ENCODE measurements at places on chromosomes 1 and 21.

GRCh38 chr1:38524025-38524641 lies 335.4 kb downstream of the RRAGC start:
- DNase-seq = no peak

DNA sequence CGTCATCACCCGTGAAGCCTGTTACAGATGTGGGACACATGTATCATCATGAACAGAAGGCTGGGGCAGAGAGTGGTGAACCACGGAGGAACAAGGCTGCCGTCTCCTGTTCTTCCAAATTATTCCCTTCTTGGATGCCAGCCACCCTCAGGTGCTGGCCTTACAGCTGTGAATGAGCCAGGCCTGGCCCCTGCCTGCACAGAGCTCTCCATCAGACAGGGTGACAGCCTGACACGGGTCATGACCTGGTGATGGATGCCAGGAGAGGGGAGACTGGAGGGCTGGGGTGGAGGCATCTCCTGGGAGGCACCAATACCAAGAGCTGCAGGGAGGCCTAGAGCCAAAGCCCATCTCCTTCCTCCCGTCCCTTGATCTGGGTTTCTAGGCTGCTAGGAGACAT lies 230.0 kb upstream of the C1orf174 start:
- DNase-seq = no peak

DNA sequence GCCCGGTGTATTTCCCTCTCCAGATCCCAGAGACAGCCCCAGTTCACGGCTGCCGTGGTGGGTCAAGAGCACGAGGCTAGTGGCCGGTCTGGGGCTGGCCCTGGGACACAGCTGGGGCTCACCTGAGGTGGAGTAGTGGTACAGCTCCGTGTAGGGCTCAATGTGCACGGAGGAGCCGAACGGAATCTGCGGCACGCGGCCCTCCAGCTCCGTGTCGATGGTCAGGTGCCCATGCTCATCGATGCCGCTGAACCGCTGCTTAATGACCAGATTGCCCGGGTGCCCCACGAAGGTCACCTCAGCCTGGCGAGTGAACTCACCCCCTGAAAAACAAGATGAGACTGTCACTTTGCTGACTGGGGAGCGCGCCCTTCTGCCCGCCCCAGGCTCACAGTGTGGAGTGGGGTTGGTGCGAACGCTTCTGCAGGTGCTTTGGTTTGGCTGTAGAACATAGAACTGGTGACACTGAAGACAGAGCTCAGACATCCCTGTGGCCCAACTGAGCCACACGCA lies 35.4 kb downstream of the NID1 start:
- no peak for DNase-seq

- no peak for DNase-seq
Measured at GRCh38 chr1:43789604-43790550, 82.5 kb downstream of the ST3GAL3 start.

GRCh38 chr1:180527101-180527669 lies 24.8 kb upstream of the ACBD6 start:
- no peak for DNase-seq

DNA sequence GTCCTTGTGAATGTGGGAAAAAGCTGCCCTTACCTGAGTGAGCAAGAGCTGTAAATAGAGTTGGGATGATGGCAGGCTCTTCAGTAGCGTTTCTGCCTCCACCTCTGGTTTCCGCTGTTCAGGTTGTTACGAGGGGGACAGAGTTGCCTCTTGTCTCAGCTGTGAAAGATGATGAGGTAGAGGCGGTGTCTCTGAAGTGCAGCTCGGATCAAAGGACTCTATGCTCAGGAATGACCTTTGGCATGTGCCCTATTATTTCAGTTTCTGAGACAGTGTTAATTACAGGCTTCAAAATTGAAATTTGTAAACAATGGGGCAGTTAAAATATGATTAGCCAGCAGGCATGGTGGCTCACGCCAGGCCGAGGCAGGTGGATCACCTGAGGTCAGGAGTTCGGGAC lies 70.3 kb downstream of the VPS26C start:
- no peak for DNase-seq

DNA sequence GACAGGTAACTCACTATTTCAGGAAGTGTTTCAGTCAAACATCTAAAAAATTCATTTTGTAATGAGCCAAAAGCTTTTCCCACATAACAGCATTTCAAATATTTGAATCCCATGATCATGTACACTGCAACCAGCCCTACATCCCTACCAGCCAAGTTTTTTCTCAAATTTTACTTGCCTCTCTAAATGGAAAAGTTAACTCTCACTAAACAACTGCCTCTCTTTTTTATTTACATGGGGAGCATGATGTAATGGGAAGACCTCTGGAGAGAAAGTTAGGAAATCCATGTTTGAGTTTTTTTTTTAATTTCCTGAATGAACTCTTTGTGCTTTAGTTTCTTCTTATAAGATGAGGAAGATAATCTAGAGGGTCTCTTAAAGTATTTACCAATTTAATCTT lies 70.5 kb downstream of the TTLL7 start:
- DNase-seq = no peak

DNA sequence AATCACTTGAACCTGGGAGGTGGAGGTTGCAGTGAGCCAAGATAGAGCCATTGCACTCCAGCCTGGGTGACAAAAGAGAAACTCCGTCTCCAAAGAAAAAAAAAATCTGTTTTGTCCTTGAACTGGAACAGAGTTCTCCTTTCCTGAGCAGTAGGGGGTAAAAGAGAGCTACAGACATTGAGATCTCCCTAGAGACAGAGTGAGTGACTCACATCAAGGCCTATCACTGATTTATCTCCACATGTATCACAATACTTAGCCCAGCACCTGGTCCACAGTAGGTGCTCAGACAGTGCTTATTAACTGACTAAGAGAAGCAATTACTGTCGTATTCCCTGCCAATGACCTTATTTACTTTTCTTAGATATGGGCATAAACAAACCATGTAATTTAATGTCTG lies 354.1 kb upstream of the C1orf87 start:
- DNase-seq = no peak

- peak; percentile 63 for DNase-seq
Measured at GRCh38 chr1:36342426-36343185, 19.2 kb upstream of the EVA1B start.

GRCh38 chr21:41662761-41663160 lies 104.1 kb downstream of the RIPK4 start:
- DNase-seq = no peak

DNA sequence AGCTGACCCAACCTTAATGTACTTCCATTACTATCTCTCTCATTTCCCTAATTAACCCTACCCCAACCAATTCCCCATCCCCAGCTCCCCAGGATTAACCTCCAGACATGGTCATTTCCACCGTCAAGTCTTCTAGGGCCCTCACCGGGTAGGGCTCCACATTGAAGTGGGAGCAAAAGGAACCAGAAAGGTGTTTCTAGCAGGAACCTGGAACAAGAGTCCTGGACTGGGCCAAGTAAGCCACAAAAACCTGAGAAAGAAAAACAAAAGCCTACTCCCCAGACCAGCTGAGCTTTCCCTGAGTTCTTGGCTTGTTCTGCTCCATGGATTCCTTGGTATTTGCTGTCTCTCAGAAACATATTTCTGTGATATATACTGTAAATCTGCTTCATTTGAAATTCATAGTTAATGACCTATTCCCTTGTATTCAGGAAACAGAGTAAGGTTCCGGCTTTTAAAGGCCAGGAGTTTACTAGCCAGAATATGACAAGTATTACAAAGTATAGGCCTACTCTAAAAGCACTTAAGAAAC lies 58.4 kb downstream of the SYF2 start:
- DNase-seq = no peak

DNA sequence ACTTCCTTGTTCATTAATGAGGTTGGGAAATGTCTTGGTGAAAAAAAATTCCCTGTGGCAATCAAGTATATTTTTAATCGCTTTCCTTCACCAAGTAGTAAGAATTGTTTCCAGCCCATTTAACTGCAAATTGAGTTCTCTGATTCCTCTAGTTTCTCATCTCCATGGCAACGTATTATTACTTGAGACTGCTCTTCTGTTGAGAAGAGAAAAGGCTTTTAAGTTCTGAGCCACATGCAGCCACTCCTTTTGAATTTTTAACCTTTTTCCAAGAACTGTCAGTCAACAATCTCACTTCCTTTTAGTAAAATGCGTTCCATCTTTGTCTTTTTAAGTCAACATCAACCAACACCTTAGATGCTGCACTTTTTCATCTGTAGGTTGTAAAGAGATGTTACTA lies 75.7 kb upstream of the KIAA1614 start:
- DNase-seq = no peak

DNA sequence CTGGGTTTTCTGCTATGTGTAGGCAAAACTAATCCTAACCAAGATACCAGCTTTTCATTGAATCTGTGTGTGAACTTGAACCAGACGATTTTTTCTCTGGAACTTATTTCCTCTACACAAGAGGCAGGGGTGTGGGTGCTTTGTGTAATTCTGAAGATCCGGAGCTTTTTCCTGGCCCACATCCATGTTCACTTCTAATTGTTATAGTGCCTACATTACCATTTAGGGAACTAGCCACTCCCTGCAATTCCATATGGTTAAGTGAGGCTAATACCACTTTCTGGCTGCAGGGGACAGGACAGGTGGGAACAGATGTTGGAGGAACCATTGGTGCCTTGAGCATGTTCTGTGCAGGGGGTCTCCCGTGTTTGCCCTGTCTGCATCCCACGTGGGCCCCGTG lies 83.4 kb upstream of the FMN2 start:
- DNase-seq = no peak

GRCh38 chr1:2445162-2445822 lies 30.8 kb upstream of the PLCH2 start:
- no peak for DNase-seq

DNA sequence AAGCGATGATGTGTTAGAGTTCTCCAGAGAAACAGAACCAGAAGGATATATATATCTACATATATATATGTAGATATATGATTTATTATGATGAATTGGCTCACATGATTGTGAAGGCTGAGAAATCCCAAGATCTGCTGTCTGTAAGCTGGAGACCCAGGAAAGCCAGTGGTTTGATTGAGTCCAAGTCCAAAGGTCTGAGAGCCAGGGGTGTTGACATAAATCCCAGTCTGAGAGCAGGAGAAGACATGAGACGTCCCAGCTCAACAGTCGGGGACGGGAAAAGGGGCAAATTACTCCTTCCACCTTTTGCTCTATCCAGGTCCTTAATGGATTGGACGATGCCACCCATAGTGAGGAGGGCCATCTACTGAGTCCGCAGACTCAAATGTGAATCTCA lies 126.6 kb downstream of the PRDM2 start:
- DNase-seq = no peak

DNA sequence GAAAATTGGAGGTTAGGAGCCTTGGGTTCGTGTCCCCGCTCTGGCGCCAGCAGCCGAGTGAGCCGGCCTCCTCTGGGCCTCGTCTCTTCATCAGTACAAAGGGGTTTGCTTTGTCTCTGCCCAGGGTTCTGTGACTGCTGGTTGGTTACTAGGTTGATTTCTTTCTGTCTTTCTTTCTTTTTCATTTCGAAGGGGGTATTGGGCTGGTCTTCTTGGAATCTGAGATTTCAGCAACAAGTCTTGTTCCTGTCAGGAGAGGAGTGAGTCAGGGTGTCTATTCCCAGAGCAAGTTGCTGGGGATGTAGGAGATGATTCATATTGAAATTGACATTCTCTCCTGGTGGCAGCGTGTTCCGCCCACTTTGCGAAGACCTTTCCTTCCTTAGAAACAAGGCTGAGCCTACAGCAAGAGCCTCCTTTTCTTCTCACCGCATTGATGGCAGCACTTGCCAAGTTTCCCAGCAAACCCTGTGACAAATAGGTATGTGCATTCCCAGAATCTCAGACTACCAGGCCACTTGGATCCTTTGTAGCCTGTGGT lies 79.2 kb downstream of the MAN1C1 start:
- DNase-seq = no peak

DNA sequence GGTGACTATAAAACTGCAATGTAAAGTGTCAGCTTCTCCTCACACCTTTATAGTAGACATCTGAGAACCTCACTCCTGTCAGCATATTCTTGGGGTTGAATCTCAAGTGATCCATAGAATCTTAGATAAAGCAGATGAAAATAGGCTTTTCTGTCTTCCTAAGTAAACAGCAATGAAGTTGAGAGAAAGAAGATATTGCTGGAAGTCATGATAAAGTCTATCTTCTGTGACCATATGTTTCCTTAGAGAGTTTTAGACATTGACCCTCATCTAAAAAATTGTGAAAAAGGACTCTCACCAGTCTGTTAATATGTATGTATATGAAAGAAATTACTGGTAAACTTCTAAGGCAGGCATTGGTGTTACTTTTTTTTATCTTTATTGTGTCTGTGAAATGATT lies 66.8 kb downstream of the LIPI start:
- no peak for DNase-seq

DNA sequence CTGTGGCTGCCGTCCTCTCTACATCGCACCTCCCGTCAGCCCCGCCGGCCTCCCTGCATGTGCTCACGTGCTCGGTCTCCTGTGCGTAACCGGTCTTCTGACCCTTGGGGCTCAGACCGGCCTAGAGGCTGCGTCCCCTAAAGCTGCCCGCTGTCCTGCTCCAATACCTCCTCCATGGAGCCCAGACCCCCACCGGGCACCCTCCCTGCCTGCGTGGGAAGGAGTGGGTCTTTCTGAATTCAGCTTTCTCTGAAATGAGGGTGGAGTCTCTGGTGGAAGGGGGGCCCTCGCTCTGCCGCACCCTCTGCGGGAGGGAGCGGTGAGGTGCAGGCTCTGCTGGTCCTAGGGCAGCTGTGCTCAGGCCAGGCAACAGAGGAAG lies 18.7 kb upstream of the POFUT2 start:
- no peak for DNase-seq

- DNase-seq = no peak
Measured at GRCh38 chr1:46517932-46518498, 28.4 kb downstream of the DMBX1 start.

DNA sequence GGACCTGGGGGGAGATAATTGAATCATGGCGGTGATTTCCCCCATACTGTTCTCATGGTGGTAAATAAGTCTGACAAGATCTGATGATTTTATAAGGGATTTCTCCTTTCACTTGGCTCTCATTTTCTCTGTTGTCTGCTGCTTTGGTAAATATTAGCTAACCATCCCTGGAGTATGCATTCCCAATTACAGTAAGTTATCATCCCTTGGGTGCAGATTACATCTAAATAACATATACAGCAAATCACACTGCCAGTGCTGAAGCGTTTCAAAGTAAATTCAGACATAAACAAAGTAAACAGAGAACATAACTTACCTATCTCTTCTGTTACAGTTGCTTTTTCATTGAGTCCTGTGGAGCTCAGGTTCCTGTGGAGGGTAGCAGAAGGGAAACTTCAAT lies 38.6 kb upstream of the IGSF3 start:
- DNase-seq = no peak

DNA sequence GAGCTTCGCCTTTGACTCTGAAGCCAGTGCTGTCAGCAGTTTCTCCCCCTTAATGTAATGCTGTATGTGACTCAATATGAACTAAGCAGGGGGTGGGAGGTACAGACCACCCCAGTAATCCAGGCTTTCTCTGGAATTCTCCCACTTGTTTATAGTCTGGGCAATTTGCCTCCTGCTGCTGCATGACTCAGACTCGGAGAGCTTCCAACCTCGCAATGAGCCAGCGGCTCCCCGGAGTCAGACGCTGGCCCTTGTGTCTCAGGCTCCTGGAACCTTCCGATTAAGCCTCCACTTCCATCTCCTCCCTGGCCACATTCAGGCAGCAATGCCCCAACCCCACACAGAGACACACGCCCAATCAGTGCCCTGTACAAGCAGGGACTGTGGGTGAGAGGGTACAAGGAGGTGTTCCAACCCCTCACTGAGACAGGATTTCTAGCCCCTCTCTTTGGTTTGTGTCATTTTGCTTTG lies 471.7 kb upstream of the VAMP3 start:
- no peak for DNase-seq
